NCI-H2081 treated with DMSO at 0.1 percent for 48 hours (cell line): ENCODE measurements at places on chromosomes 12 and 14.

GRCh38 chr14:49942090-49942489, 49.2 kb downstream of the ARF6 start:
- no peak for DNase-seq

DNA sequence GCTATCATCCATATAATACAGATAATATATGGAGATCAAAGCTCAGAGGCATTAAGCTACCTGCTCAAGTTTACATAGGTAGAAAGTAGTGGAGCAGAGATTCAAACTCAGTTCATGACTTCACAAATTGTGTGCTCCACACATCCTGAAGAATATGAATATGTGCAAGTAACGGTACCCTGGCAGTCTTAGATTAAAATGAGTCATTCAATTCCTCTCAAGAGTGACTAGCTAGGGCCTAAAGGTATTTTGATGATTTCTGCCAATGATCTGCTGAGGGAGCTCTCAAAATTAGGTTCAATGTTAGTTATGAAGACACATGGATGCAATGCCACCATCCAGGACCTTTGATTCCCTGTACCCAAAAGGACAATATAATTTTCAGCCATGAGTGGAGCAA, 58.9 kb downstream of the GRIP1 start:
- DNase-seq = no peak

- no peak for DNase-seq
Measured at GRCh38 chr12:78448692-78449091, 415.9 kb upstream of the SYT1 start.

DNA sequence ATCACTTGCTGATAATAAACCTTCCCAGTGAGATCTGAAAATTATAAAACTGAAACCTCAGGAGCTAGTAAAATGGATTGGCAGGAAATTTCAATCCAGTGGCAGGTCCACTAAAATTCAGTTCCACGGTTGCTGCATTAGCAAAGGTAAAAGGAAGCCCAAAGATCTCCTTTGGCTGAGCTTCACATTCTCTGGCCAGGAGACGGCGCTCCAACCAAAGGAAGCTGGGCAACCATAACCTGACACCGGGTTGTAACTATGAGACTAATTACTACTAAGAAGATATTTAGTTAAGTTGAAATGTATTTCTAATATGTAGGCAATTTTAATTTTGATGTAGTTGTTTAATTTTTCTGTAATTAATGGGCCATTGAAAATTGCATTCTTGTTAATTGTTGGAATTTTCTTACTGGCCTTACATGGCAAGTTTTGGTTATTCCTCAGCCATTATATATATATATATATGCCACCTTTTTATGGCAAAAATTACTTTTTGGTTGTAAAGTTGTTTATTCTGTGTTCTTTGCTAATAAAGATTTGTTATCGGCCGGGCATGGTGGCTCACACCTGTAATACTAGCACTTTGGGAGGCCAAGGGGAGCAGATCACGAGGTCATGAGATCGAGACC, 17.0 kb downstream of the OR8S1 start:
- no peak for DNase-seq
